MV-4-11 (cell line): ENCODE measurements at places on chromosomes 2 and 18.

- no peak for DNase-seq
These were observed 158.1 kb upstream of the SLC39A10 start for GRCh38 chr2:195498839-195499490.

GRCh38 chr2:227703961-227704360, 13.9 kb downstream of the SLC19A3 start:
- DNase-seq, result no peak

GRCh38 chr18:55405893-55406406, 182.0 kb downstream of the TCF4 start:
- no peak for DNase-seq

DNA sequence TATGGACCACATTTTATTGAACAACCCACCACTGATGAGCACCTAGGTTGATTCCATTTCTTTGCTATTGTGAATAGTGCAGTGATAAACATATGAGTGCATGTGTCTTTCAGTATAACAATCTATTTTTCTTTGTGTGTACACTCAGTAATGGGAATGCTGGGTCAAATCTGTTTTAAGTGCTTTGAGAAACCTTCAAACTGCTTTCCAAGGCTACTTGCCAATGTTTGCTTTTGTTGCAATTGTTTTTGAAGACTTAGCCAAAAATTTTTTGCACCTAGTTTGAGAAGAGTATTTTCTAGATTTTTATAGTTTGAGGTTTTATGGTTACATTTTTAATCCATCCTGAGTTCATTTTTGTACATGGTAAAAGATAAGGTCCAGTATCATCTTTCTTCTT, 587.4 kb upstream of the SETBP1 start:
- no peak for DNase-seq

- no peak for DNase-seq
These were observed 18.1 kb downstream of the SULT1C3 start for GRCh38 chr2:108257757-108258331.

DNA sequence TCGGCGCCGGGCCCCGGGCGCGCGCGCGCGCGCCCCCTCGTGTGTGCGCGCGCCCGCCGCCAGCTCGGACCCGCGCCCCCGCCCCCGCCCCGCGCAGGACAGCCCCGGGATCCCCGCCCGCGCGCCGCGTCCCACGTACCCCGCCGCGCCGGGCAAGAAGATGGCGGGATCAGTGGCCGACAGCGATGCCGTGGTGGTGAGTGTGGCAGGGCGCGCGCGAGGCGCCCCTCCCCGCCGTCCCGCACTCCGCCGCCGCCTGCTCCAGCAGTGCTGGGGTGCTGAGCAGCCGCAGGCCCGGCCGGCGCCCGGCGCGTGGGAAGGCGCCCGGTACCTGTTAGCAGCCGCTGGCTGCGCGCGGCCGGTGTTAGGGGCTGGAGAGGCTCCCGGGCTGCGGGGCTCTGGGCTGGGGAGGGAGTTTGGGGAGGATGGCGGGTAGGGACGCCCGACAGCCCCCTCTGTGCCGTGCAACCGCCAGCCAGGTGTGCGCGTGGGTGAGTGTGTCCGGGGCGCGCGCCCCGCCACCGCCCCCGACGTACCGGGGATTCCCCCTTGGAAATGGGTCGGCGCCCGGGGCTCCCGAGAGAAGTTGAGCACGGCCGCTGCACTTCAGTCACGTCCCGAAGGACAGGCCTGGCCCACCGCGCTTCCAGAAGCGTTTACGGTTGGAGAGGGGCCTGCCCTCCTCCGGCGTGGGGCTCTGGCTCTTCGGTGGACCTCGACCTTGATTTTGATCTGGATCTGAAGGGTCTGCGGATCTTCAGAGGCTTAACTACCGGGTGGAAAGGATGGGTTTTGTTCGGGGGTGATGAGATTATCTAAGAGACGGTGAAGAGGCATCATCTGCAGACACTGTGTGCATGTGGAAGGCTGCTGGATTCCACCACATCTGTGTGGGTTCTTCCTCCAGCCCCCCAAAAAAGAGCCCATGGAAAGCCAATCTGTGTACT, 697 bp downstream of the LGALSL start:
- DNase-seq, result no peak

DNA sequence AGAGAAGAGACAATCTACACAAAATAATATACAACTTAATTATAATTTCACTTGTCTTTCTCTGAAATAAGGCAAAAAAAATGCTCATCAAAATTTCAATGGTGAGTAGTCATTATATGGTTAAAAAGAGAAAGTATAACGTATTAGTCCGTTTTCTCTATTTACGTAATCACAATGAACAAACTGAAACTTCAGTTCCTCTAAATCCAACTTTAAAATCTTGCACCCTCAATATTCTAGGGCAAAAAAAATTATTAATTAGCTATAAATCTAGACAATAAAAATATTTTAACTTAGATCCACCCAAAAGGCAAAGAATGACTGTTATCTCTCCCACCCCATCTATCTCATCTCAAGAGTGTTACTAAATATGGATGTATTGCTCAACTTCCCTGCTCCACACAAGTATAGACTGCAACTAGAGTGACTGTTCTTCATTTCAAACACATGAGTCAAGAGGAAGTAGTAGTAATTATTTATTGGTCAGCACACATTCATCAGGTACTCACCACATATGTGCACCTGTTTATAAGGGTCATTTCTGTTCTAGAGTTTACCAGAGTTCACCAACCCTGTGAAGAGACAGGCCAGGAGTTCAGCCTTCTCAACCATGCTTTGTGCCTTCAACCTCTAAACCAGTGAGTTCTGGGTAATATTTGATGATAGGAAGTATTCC, 36.4 kb downstream of the STK39 start:
- peak; percentile 93 for DNase-seq

- DNase-seq, result no peak
These were observed 8.5 kb upstream of the DAW1 start for GRCh38 chr2:227862741-227863588.

DNA sequence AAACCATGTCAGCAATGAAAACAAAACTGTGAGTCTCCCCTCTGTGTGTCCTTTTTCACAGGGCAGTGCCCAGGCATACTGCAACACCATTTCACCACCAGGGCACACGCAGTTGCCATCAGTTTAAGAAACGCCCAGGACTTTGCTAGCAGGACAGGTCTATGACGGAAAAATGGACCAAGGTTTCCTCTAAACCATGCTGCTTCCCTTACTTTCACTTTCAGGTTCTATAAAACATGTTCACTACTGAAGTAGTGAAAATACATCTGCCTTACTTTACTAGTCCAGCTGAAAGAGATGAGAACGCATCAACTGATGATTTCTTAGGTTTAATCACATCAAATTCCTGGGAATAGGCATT, 110.5 kb downstream of the TCF4 start:
- DNase-seq, result peak; percentile 38

- DNase-seq, result no peak
These were observed 169.5 kb downstream of the SLC8A1 start for GRCh38 chr2:40282428-40282827.

- no peak for DNase-seq
These were observed 85.0 kb downstream of the ZAP70 start for GRCh38 chr2:97798416-97798815.

DNA sequence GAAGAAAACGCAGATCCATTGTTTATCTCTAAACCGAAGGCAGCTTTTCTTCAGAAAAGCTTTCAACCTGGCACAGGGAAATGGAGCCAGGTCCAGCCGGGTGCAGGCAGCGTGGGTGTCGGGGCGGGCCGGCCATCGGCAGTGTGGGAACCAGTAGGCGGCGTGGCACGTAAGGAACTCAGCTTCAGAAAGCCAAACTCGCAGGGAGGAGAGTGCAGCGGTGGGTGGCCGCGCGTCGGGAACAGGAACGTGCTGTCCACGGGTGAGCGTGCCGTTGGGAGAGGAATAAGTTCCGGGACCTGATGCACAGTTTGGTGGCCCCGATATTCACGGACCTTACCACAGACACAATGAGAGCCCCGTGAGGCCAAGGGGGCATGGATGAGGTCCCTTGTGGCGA, 270.4 kb downstream of the TWIST2 start:
- no peak for DNase-seq

GRCh38 chr2:113791697-113792590, 35.5 kb upstream of the SLC35F5 start:
- DNase-seq, result peak; percentile 18

DNA sequence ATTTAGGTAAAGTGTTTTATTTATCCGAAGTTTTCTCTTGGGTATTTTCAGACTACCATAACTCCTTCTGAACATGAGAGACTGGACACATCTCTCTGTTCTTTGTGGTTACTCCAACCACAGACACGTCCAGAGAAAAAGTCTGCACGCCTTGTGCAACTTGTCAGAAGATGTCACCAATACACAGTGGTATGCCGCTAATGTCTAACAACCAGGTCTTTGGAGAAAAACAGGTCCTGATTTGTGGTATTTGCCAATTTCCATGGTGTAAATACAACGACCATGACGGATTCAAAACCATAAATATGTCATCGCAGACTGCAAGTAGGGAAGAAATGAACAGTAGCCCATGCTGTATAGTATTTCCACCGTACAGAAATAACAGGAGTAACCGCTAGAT, 620.6 kb upstream of the ID2 start:
- peak; percentile 94 for DNase-seq

DNA sequence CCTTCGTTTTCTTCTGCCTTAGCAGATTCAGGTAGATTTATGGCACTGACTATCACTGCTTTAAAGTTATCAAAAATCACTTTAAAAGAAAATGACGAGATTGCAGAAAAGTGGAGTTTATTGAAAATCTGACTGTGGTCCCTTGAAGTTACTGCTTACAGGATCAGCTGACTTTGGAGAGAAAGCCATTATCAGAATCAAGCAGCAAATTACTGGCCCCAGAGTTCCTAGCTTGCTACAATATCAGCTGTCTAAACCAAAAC, 18.5 kb downstream of the MBP start:
- DNase-seq, result no peak

GRCh38 chr18:79384151-79384807, 11.5 kb upstream of the NFATC1 start:
- no peak for DNase-seq

- DNase-seq, result peak; percentile 78
These were observed 28.3 kb downstream of the WNT10A start for GRCh38 chr2:218908721-218909619.
